ENCODE measurements at places on chromosomes 7 and 10.

DNA sequence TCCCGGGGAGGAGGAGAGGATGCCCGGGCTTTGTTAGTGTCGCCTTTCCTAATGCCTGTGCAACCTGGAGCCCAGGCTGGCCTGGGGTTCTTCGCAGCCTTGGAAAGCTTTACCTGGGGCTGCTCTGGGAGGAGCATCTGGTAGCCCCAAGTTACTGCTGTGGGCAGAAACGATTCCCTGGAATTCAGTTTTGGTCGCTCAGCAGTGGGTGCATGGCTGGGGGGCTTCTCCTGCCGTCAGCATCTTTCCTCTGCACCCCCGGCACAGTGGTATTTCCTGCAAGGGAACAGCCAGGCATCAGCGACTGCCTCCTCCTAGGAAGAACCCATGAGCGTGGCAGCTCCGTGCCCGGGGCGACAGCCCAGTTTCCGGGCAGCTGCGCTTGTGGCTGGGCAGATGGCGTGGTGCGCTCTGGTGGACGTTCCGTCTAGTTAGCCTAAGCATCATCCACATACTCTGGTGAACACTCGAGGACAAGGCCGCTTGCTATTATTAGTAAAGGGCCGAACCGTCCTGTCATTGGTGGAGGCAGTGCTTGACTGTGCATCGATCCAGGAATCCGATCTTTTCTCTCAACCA is 107.0 kb upstream of the BTBD16 start:
- DNase-seq = no peak

DNA sequence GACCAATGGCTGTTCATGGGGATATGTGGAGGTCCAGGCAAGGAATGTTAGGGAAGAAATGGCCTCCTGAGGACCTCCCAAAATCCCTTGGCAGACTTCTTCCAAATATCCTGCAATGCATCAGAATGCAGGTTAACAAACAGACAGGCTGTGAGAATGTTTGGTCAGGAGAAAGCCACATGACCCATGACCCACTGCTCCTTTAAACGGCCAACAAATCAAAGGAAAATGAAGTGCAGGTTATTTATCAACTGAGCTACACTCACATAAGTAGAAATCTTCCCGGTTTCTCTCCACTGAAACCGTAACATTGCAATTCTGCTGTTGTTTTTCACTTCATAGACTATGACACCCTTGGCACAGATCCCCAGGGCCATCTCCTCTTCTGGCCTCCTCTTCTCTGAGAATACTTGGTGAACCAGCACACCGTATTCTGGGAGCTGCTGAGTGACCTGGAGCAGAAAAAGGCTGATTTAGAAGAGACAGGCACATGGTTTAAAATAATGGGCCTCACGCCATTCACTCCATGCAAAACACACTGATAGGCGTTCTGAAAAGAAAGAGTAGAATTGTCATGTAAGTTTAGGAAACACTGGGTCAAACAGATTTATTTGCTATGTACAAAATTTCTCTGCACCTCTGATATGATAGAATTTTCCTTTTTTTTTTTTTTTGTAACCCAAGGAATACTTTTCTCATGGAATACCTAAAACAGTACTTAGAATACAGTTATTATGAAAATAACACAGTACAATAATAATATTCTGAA is 67.8 kb downstream of the FRMPD2 start:
- no peak for DNase-seq

DNA sequence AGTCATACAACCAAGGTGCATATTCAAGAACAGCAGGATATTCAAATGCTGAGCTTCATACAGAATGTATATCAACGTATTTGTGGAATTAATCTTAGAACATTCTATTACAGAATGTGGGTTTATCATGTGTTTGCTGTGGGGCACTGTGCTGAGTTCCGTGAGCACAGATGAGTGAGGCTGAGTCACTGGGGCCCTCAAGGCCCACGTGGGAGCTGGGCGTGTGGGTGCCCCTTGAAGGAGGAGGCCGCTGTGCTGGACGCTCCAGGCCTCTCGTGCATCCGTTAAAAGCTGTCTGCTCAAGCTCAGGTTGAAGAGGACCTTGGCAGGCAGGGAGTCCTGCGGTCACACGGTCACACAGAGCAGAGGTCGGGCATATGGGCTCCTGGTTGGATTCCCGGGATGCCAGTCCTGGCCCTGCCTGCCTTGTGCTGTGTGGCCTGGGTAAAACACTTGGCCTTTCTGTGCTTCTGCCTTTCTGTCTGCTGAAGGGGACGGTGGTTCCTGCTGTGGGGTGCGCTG is 70.1 kb downstream of the GLRX3 start:
- DNase-seq = no peak

GRCh38 chr7:86094166-86094669 is 549.5 kb upstream of the GRM3 start:
- no peak for DNase-seq

DNA sequence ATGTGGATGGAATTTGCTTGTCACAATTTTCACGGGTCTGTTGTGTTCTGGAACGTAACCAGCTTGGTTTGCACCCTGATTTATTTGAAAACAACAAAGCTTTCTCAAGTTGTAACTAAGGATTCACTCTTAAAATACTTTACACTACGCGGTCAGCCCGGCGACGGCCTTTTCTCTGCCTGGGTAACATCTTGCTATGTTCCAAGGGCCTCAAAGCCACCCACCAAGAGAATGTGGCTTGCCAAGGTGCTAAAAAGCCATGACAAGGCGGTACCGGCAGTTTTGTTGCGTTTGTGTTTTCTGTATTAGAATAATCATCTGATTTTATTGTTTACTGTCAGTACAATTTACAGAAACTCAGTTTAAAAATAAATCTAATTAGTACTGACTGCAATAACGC is 220.9 kb downstream of the SFMBT2 start:
- DNase-seq = no peak

- DNase-seq = no peak
Observed at GRCh38 chr10:117718986-117719920, 176.7 kb downstream of the EMX2 start.

- no peak for DNase-seq
Observed at GRCh38 chr7:111262293-111263116, 171.6 kb downstream of the LRRN3 start.

DNA sequence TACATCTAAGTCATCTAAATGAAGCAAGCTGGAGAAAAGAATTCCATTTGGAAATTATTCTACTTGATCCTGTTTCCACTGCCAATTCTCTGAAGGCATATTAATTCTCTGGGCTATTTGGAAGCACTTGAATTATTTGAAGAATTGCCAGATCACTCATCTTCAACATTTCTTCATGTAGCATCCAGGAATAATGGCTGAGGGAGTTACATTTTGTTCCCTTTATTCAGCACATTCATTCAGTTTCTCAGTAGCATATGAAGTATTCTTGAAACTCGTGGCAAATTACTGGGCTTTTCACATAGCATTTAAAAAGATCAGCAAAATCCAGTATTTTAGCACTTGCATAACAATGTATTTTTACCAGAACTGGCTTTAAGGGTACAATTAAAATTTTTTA is 127.1 kb upstream of the VIPR2 start:
- DNase-seq = no peak

- DNase-seq = no peak
Observed at GRCh38 chr7:131683536-131684125, 127.2 kb upstream of the PODXL start.

- no peak for DNase-seq
Observed at GRCh38 chr7:148058753-148059152, 531.8 kb upstream of the C7orf33 start.

DNA sequence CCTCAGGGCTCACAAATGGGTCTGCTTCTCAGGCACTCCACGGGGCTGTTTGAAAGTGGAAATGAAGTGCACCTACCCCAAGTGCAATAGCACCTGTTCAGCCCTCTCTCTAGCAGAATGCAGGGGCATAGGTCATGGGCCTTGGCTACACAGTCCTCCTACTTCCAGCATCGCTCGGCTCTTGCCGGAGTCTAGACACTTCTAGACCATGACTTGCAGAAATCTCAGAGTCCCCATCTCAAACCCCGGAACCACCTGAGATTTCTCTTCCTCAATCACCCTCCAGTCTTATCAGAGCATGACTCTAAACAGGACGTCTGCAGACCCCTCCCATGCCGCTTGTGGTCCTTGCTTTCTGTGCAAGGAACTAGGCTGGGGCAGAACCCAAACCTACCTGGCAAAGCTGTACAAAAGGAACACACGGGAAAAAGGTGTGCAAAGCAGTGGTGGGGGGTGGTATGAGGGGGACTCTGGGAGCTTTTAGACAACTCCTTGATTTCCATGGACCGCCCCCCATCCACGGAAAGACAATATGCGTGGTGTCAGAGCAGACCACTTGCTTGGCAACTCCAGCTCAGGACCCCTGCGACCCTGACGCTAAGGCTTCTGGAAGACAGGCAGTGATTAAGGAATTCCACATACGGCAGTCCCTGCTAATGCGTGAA is 13.8 kb downstream of the TMEM273 start:
- no peak for DNase-seq

DNA sequence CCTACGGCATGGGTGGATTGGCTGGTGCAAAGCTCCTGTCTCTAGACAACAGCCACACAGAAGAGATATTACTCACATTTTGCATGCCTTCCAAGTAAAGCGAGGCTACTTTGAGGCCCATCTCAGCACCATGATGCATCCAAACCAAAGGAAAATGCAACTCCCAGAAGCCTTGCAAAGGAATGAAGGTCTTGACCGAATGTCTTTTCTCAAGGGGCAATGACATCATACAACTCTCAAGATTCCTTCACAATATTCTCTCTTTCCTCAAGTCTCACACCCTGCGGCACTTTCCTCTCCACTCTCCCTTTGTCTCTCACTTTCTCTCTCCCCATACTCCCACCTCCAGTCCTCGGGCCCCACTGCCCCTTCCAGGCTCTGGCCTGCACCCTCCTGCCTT is 44.8 kb upstream of the CPXM2 start:
- DNase-seq = no peak

DNA sequence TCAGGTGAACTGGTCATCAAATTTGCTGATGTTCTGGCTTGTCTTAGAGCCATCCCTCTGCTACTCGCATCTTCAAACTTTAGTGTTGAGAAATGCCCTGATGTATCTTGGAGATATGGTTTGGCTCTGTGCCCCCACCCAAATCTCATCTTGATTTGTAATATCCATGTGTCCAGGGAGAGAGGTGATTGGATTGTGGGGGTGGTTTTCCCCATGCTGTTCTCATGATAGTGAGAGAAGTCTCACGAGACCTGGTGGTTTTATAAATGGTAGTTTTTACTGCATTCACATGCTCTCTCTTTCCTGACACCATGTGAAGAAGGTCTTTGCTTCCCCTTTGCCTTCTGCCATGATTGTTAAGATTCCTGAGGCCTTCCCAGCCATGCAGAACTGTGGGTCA is 74.0 kb upstream of the AFAP1L2 start:
- DNase-seq = no peak

- no peak for DNase-seq
Observed at GRCh38 chr7:99127636-99128035, 16.3 kb downstream of the SMURF1 start.

- DNase-seq = no peak
Observed at GRCh38 chr7:2205036-2205780, 27.5 kb downstream of the MAD1L1 start.

Data from right renal cortex interstitium (tissue), 3 donors.